Esophagus mucosa (tissue), 1 donor: ENCODE measurements at places on chromosomes 3 and 15. TPM values are rescaled to one million over a fixed set of nuclear protein-coding genes. Genes with fewer than 3 reads are reported as not detected.

Gene PPP1R2
- total RNA-seq, result 35.7 TPM

Gene SELENOT
- total RNA-seq, result 68.7 TPM

Gene PRSS50
- not detected for total RNA-seq

Gene SLC6A20
- total RNA-seq, result 0.16 TPM

Gene HIGD2B
- total RNA-seq, result not detected

Gene SUCNR1
- total RNA-seq, result not detected

Gene MCTP2
- 14.6 TPM for total RNA-seq

Gene SERINC4
- 0.36 TPM for total RNA-seq

Gene SUCLG2
- total RNA-seq, result 38.9 TPM

Gene DNAH12
- total RNA-seq, result 0.08 TPM
